ENCODE measurements at places on chromosomes 4 and X. TPM values are rescaled to one million over a fixed set of nuclear protein-coding genes. Genes with fewer than 3 reads are reported as not detected.
A peak's percentile ranks its signal among the peaks of the same experiment; 100 is the strongest.

- DNase-seq = no peak
Measured at GRCh38 chrX:134184936-134185335, 52.0 kb upstream of the CCDC160 start.

- no peak for DNase-seq
Measured at GRCh38 chr4:82621251-82621650, 59.5 kb upstream of the TMEM150C start.

DNA sequence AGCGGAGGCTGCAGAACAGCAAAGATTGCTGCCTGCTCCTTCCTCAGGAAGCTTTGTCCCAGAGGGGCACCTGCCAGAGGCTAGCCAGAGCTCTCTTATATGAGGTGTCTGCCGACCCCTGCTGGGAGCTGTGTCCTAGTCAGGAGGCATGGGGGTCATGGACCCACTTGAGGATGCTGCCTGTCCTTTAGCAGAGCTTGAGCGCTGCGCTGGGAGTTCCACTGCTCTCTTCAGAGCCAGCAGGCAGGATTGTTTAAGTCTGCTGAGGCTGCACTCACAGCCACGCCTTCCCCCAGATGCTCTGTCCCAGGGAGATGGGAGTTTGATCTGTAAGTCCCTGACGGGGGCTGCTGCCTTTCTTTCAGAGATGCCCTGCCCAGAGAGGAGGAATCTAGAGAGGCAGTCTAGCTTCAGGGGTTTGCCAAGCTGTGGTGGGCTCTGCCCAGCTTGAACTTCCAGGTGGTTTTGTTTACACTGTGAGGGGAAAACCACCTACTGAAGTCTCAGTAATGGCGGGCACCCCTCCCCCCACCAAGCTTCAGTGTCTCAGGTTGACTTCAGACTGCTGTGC lies 10.9 kb downstream of the DCK start:
- DNase-seq = no peak

- no peak for DNase-seq
Measured at GRCh38 chrX:11580789-11581188, 84.9 kb downstream of the ARHGAP6 start.

GRCh38 chr4:47612116-47613023 lies 127.3 kb downstream of the ATP10D start:
- no peak for DNase-seq

DNA sequence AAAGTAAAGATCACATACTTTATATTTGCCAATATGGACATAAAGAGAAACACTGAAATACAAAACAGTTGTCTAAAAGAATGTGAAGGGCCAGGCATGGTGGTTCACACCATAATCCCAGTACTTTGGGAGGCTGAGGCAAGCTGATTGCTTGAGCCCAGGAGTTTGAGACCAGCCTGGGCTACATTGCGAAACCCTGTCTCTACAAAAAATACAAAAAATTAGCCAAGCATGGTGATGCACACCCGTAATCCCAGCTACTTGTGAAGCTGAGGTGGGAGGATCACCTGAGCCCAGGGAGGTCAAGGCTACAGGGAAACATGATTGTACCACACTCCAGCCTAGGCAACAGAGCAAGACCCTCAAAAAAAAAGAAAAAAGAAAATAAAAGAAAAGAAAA lies 11.8 kb downstream of the RBM47 start:
- DNase-seq = no peak

GRCh38 chr4:22071749-22072148 lies 123.2 kb upstream of the KCNIP4 start:
- DNase-seq = no peak

DNA sequence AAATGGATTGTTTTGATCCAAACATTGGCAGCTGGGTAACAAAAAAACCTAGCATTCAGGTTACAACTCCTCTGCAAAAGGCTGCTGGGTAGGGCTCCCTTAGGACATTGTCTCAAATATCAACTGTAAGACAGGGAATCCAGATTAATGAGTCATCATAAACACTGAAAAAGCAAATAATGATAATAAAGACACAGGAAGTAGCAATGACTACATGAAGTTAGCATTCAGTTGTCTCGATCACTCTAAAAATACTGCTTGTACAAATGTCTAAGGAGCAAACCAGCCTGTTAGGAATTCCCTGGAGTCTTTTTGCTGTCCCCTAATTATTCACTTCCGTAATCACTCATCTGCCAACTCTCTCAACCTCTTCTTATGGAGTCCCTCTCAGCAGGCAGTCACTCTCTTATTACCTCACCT lies 259.2 kb downstream of the GPC3 start:
- DNase-seq = peak; percentile 24

DNA sequence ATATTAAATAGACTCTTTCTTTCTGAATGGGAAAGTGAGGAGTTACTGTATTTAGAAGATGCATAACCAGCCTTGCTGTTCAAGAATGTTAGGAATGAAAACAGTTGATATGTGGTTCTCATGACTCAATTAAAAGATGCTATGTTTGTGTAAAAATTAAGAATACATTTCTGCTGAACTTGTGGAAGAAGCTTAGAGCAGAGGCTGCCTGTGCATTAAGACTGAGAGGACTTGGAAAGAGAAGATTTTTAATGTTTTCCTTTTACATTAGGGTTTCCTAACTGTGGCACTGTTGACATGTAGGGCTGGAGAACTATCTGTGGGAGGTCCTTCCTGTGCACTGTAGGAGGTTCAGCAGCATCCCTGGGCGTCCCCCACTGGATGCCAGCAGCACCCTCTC lies 137.7 kb downstream of the GPR143 start:
- DNase-seq = no peak

DNA sequence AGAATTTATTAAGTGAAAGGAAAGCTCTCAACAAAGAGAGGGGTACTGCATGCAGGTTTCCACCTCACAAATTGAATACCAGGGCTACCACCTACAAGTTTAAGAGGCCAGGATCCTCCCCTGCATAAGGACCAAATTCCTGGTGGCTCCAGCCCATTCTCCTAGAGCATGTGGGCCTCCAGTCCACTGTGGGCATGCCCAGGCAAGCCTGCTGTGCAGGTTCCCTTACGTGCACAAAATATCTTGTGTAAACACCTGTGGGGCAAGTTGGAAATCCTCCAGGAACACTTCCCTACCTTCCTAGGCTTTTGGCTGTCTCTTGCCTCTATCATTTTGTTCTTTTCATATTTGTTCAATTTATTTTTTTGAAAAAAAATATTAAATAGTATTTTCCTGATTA lies 724.3 kb downstream of the ARAP2 start:
- no peak for DNase-seq

- DNase-seq = peak; percentile 5
Measured at GRCh38 chr4:17376205-17376604, 135.7 kb downstream of the QDPR start.

DNA sequence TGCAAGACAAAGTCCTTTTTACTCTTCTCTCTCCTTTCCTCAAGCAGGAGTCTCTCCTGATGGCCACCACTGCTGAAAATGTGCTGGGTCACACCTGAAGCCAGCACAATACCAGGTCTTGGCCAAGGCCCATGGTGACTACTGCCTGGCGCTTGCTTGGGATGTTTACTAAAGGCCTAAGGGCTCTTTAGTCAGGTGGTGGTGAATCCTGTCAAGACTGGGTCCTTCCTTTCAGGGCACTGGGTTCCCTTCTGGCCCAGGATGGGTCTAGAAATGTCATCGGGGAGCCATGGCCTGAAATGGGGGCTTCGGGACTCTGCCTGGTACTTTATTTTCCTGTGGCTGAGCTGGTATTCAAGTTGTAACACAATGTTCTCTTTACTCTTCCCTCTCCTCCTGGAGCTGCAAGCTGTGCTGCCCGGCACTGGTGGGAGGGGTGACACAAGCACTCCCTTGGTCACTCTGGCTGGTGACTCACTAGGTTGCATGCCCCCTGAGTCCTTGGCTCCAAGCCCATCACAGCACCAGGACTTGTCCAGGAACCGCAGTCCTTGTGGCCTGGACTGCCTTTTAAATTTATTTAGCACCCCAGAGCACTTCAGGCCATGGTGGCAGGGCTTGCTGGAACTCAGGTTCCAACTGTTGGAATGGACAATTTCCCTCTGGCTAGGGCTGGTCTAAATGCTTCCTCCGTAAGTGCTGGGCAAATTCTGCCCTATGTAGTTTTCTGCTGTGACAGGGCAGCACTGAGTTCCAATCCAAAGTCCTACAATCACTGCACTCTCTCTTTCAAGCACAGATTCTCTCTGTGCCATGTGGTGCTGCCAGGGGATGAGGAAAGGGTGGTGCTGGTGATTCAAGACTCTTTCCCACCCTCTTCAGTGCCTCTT lies 11.3 kb downstream of the ARL13A start:
- DNase-seq = peak; percentile 65

DNA sequence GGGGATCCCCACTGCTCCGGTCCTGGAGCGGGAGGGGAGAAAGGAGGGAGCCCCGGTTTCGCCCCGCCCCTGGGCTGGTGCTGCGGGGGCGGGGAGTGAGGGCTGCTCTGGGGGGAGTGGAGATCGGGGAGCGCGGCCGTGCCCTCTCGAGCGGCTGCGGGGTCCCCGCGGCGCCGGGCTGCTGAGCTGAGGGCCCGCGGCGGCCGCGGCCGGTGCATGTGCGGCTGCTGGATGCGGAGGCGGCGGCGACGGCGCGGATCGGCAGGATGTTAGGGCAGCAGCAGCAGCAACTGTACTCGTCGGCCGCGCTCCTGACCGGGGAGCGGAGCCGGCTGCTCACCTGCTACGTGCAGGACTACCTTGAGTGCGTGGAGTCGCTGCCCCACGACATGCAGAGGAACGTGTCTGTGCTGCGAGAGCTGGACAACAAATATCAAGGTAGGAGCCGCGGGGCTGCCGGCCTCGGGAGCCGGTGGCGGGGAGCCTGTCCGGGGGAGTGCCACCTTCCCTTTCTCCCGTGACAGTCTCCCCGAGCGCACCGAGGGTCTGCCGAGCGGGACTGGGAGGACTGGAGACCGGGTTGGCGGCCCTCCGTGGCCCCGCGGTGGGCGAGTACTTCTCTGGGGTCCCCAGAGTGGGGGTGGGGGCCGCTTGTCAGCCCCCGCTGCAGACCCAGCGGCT lies at the start of gene ING2:
Gene ING2 (plus strand): TSS at position 129 of the 681 bp plus-strand sequence. CDS start 138 bp downstream, at position 267.
- DNase-seq = no peak

- no peak for DNase-seq
Measured at GRCh38 chr4:119632216-119632615, 3.6 kb upstream of the PDE5A start.

- peak; percentile 20 for DNase-seq
Measured at GRCh38 chrX:75156531-75156945, 455 bp upstream of the ABCB7 start.

DNA sequence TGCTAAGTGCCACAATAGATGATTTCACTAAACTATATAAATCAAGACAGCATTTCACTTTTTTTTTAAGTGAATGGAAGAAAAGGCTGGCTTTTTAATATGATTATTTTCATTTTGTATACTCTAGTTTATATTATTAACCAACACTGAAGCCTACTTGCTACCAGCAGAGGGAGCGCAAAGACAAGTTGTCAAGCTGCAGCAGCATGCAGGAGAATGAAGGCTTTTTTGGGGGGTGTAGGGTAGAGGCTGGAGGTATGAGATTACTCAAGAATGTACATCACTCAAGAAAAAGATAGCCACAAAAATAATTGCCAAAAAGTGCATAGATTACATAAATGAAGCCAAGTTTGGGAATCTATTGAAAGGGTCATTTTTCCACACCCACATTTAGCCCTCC lies 519.5 kb downstream of the FGF13 start:
- DNase-seq = peak; percentile 48

GRCh38 chr4:16532240-16532970 lies 306.1 kb upstream of the TAPT1 start:
- DNase-seq = peak; percentile 95

DNA sequence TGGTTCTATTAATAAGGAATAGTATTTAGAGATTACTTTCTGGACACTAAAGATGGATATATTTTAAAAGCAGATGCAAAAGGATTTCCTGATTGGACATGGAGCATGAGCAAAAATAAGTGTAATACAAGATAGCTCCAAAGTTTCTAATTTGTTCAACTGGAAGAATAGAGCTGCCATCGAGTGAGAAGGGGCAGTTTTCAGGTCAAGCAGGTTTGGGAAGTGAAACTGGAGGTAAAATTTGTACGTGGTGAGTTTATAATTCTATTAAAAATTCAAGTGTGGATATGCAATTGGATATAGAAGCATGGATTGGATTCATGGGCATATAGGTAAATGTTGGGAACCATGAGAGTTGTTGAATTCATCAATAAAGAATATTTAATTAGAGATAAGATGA lies 31.8 kb downstream of the PRDM8 start:
- DNase-seq = no peak

DNA sequence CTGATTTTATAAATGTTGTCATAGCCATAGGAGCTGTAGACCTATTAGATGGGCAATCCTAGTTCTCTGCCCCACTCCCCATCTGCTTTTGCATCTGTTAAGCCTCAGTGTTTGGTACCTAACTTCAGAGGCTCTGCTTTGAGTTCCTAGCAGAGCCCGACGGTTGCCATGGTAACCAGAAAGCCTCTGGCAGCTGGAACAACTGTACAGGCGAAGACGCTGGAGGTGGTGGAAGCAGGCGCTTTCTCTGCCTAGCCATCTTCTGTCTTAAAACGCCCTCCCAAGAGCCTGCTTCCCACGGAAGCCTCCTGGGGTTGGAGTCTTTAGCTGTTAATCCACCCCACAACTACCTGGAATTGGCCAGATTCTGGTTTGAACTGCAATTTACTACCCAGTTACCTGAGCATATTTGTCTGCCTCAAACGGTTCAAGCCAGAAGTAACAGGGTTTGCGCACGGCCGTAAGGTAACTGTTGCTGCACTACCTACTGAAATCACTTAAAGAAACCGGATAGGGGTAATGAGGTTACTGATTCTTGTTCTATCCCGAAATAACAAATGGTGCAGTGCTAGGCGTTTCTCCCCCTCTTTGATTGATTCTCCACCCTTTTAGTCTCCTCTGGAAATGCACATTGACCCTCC lies 1.0 kb upstream of the GABRG1 start:
- no peak for DNase-seq

The FAAH2 gene
- total RNA-seq = 0.60 TPM

The SNX12 gene
- total RNA-seq = 62.3 TPM

The TLR1 gene
- total RNA-seq = 5.0 TPM

The PPP4R3C gene
- total RNA-seq = not detected

The AREG gene
- 0.22 TPM for total RNA-seq

The RHOXF1 gene
- not detected for total RNA-seq

The RAB40AL gene
- total RNA-seq = 0.20 TPM

The SLITRK4 gene
- 0.20 TPM for total RNA-seq

Data from lung microvascular endothelial cell (primary cell).